ENCODE measurements at places on chromosomes 5 and 9. TPM values are rescaled to one million over a fixed set of nuclear protein-coding genes. Genes with fewer than 3 reads are reported as not detected.

BHMT2 gene
- 8.9 TPM for total RNA-seq

ADAM19 gene
- 60.0 TPM for total RNA-seq

CNOT6 gene
- total RNA-seq = 5.8 TPM

QRFP gene
- not detected for total RNA-seq

KCNN2 gene
- total RNA-seq = 3.2 TPM

SH3PXD2B gene
- 19.8 TPM for total RNA-seq

PCDHA1 gene
- not detected for total RNA-seq

MAP1B gene
- total RNA-seq = 70.0 TPM

TMEM215 gene
- total RNA-seq = not detected

ACSL6 gene
- total RNA-seq = under 0.01 TPM

SEMA6A gene
- not detected for total RNA-seq

OGN gene
- total RNA-seq = under 0.01 TPM

CMBL gene
- total RNA-seq = 10.3 TPM

CCL27 gene
- total RNA-seq = 0.58 TPM

IFNA2 gene
- not detected for total RNA-seq

ADGRV1 gene
- total RNA-seq = not detected

All from myometrial cell (primary cell).